ENCODE measurements at places on chromosomes 4 and X.

- DNase-seq = no peak
Observed at GRCh38 chr4:108417923-108418322, 202.5 kb upstream of the RPL34 start.

DNA sequence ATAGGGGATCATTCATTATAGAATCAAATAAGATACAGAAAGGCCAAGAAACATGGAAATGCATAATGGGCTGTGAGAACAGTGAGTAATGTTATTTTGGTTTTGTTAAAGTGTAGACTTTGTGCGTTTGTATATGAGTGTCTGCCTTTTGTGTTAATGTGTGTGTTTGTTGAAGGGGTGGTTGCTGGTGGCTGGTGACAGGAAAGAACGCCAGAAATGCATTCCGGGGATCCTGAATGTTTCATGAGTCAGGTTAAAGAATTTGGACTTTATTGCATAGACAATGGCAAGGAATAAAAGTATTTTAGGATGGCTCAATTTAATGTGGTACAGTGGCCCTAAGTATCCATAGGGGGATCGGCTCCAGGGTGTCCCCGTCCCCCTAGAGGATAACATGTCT lies 1228.9 kb downstream of the PCDH7 start:
- no peak for DNase-seq

GRCh38 chr4:81486502-81486901 lies 14.8 kb upstream of the RASGEF1B start:
- no peak for DNase-seq

GRCh38 chr4:184402740-184403383 lies 71.5 kb downstream of the IRF2 start:
- DNase-seq = no peak

DNA sequence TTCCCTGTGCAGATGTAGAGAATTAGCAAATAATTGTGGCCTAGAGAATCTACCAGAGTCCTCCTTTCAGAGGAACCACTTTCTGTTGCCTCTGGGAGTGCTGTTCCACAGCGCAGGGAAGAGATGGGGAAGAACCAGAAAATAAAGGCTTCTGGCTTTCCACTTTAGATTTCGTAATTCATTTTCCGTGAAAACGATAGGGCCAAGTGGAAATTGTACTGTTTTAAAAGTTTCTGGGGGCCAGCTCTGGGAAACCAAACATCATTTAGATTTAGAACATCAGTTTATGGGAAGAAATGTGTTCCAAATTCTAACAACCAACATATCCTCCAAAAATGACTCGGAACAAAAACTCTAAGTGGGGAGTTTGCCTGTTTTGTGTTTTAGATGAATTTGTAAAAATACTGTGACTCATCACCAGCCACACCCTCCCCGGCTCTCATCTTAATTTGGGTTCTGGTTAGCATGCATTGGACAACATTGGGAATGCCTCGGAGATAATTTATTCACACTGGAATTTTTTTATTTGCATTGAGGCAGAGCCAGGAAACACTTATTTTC lies 65.2 kb upstream of the LNX1 start:
- no peak for DNase-seq

DNA sequence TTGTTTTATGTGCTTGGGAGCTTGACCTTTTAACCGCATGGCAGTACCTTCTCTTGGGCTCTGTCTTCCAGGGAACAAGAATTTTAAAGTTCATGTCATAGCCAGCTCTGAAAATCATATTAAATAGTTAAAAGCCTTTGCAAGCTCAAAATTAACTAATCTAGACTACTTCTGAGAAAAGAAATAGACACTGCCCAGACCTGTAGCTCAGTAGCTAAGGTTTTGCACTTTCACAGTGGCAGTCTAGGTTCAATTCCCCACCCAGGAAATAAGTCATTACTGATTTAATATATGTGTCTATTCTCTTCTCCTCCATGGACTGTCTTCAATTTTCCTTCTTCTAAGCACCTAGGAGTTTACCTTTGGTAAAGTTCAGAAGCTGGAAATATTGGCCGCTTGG lies 27.4 kb downstream of the HSD17B11 start:
- no peak for DNase-seq

- DNase-seq = peak; percentile 40
Observed at GRCh38 chr4:177047070-177047850, 254.5 kb upstream of the VEGFC start.

- DNase-seq = peak; percentile 81
Observed at GRCh38 chr4:986879-987623, at the start of gene IDUA. Gene IDUA, plus strand, starts transcription at chr4:987044. Its CDS starts 41 bp downstream, at chr4:987085.

DNA sequence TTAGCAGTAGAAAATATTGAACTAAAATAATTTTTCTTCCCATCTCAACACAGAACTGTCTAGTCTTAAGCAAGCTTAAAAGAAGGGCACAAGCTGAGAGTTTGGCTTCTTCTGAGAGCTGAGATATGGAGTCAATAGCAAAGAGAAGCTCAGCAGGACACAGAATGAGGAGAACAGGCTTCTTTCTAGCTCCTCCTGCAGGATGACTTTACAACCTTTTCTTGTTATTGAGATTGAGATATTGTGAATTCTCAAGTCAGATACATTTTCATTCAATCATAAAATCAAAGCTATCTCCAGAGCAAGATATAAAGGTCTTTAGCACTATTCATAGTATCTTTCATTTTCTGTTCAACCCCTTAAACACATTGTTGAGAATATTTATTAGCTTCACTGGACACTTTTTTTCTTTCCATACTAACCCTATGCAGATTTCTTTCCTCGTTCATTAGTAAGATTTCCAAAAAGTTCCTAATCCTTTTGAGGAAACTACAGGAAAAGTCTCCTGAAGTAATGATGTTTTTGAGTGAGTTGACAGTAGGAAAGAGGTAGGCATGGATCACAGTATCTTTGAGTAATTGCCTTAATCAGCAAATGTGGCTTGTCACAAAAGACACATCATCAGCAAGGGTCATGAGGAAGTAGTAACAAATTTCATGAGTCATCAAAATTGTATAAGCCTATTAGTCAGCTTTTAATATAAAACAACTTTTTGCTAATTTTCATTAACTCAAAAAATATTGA lies 17.8 kb upstream of the CXCL3 start:
- no peak for DNase-seq

DNA sequence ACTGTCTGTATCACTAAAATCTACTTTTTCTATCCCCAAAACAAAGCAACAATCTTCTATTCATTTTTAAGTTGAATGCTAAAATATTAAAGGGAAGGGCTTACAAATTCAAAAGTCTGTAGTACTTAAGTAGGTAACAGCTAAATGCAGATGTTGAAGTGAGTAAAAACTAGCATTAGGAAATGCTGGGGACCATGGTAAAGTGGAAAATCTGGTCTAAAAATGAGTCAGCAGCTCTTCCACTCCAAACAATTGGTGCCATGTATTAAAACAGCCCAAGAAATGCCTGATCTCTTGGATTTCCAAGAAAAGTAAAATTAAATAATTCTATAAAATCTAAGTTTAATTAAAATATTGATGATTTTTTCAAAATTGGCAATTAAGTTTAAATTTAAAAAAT lies 73.3 kb upstream of the PPP3CA start:
- DNase-seq = no peak

- no peak for DNase-seq
Observed at GRCh38 chr4:95825546-95825945, 14.3 kb upstream of the PDHA2 start.

DNA sequence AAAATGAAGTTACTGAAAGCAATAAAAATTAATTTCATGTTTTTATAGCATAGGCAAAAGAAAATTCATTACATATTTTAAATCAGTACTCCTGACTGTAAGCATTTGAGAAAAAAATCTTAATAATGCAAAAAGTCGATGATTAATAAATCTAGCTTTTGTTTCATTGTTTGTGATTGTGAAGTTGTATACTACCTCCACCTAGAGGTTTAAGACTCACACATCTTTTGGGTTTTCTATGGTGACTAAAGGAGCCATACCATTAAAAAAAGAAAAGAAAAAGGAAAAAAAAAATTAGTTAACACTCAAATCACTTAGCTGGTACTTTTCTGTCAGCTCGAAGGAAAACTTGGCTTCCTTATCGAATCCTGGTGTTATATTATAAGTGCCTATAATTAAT lies 2.0 kb downstream of the GABRA2 start:
- no peak for DNase-seq

DNA sequence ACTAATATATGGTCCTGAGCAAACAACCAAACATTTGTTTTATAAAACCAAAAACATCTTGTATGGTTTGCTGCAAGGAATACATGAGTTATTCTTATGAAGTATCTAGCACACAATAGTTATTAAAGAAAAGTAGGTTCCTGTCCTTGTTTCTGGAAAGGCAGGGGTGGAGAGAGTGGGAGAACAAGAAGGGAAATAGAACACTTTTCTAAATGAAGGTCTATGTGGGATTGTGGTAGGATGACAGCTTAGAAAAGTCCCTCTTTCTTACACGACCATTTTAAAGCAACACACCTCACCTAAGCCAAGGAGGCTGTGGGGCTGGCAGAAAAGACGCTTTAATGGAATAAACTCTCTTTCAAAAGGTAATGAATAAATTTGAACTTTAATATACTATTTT lies 164.6 kb downstream of the ARAP2 start:
- no peak for DNase-seq
